Coronary artery (tissue), 2 donors: ENCODE measurements at places on chromosomes 6 and 20.
A peak's percentile ranks its signal among the peaks of the same experiment; 100 is the strongest.

DNA sequence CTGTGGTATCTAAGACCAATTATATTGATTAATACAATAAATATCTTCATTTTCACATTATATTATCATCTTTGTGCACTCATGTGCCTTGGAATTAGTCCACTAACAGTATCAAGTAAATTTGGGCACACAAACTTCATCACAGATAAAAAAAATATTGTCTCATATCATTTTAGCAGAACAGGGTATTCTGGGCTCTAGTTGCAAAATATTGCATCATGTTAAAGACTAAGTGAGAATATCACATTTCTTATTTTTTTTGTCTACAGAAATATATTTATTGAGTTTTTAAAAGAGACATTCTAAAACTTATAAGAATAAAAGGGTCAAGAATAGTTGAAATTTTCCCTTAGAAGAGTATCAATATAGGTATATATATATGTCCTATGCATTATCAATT lies 754.1 kb upstream of the MAN1A1 start:
- DNase-seq: no peak

GRCh38 chr20:1477896-1478490 lies 11.3 kb upstream of the NSFL1C start:
- DNase-seq: no peak

- DNase-seq: no peak
Observed at GRCh38 chr20:20084296-20084752, 32.0 kb downstream of the CFAP61 start.

DNA sequence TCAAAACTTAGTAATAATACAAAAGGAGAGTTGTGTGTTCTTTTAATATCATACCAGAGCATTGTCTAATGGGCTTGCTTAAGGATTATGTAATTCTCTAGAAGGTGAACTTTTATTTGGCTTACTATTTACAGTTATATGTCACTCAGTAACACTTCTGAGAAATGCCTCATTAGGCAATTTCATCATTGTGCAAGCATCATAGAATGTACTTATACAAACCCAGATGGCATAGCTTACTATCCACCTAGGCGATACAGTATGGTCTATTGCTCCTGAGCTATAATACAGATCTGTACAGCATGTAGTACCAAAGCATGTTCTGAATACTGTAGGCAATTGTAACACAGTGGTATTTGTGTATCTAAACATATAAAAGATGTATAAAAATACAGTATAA lies 340.1 kb downstream of the PHF3 start:
- no peak for DNase-seq

- DNase-seq: no peak
Observed at GRCh38 chr20:33668466-33669155, 1.9 kb downstream of the ACTL10 start.

DNA sequence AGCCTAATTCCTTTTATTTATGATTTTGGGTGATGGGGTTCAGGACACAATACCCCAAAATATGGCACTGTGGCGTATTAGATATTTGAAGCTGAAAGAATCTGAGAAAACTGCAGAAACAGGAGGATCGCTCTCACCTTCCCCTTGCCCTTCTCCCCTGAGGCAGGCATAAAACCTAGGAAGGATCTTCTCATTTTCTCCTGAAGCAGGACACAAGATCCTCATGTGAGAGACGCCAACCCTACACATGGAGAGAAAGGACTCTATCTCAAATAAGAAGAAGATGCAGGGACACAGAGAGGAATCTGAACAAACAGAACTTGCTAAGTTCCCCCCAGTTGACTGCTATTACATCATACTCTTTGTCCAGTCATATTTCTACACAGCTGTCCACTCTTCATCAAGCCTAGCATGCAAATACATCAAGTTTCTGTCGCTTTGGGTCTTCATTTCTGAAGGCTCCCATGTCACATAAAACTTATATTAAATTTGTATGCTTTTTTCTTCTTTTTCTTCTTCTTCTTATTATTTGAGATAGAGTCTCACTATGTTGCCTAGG lies 109.0 kb downstream of the DTNBP1 start:
- DNase-seq: no peak

GRCh38 chr6:16265351-16266341 lies 27.3 kb downstream of the GMPR start:
- DNase-seq: no peak

DNA sequence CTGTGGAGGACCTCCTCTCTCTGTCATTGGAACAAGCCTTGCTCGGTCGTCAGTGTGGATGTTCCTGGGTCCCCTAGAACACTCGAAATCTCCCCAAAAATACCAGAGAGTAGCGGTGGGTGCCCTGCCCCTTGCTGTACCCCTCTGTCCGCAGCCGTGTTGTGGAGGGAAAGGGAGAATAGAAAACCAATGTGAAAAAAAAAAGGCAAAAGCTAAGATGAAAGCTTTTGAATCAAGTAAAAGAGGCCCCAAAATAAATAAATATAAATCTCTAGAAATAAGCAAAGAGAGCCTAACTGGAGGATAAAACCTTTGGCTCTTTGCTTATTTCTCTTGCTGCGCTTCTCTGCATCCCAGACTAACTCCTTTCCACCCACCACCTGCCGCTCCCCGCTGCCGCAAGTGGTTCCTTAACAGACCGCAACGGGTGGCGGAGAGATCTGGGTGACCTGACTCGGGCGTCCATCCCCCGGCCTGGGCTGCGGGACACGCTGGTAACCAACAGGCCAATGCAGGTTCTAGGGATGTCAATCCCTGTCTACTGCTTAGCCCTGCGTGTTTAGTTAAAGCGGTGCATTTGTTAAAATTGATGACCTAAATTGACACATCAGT lies 110.0 kb downstream of the GPX5 start:
- no peak for DNase-seq

DNA sequence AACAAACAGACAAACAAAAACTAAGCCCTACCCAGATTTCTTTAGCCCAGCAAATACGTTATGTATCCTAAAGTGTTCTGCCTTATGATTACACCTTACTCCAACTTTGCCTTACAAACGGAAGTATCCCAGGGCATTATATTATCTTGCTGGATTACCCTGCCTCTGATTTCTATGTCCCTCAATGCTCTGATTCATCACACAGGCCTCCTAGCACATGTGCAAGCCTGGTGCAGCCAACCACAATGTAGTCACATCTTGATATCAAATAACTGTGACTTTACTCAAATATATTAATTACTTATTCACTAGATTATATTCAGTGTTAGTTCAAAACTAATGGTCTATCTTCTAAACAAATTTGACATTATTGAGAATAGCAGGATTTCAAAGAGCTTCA lies 598.6 kb downstream of the TBC1D32 start:
- DNase-seq: no peak

GRCh38 chr6:56689114-56689513 lies 46.4 kb upstream of the DST start:
- DNase-seq: no peak

DNA sequence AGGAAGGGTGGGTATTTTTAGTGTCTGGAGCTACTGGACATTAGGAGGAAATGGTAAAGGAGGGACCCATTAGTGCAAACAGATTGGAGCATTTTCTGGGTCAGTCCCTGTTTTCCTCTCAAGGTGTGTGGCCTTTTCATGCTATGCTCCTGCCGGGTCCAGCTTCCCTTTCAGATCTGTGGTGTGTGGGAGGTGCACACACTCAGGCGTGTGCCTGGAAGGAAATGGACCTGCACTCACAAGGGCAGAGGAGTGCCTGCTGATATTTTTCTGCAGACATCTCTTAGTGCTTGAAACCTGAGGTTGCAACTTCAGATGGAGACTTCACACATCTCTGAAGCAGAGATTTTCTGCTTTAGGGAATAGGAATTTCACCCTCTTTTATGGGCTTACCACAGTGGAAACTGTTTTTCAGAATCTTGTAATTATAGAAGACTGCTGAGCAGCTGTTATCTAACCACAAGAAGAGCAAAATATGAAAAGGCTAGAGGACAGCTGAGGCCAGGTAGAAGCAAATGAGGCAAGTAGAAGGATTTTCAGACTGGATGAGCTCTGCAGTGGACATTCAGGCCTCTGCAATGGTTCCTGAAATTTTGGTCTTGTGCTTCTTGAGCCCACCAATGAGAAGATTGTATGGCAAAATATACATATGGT lies 764.3 kb downstream of the QKI start:
- DNase-seq: no peak

GRCh38 chr20:25269833-25270170 lies 21.9 kb downstream of the PYGB start:
- peak; percentile 65 for DNase-seq

DNA sequence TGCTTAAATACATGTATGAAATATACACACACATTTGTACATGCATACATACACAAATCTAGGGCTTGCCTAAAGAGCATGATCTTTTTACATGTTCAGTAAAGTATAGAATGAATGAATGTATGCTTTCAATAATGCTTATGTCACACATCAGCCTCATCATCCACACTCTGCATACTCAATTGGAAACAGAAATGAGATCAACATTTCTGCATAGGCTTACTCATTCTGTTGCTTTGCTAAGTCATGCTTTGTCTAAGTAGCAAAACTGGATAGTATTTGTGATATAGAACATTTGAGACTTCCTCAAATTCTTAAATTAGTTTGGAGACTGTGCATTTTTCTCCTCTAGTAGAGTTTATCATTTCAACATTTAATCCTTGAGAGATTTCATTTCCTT lies 343.3 kb downstream of the ADGRB3 start:
- no peak for DNase-seq

DNA sequence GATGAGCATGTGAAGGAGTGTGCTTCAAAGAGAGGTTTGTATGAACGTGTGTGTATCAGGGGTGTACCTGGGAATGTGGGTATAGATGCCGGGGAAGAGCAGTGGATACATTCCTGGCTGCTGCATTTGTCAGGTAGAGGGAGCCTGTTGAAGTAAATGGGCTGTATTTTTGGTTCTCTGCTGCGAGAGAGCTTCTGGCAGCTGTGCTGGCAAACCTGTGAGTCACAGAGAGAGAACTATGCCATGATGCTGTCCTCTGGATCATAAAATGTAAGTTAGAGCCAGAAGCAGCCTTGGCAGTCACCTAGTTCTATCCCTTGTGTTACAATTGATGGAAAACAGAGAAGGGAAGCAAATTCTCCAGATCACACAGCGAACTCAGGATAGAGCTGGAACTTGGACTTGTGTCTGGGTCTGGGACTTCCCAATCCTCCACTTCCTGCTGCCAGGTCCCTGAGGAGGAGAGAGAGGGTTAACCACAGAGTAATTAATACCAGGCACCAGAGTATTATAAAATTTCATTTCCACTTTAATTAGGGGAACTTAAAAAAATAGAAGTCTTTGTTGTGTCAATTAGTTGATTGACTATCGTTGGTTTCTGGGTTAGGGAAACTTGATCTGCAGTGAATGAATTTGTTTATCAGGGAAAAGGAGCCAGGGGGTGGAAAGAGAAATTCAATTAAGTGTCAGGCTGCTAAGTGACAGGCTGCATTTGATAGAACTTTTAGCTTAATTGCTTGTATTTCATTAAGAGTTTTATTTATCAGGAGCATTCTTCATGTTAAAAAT lies 41.1 kb upstream of the GTSF1L start:
- DNase-seq: no peak

- DNase-seq: no peak
Observed at GRCh38 chr6:106453756-106454367, 93.3 kb downstream of the CRYBG1 start.

DNA sequence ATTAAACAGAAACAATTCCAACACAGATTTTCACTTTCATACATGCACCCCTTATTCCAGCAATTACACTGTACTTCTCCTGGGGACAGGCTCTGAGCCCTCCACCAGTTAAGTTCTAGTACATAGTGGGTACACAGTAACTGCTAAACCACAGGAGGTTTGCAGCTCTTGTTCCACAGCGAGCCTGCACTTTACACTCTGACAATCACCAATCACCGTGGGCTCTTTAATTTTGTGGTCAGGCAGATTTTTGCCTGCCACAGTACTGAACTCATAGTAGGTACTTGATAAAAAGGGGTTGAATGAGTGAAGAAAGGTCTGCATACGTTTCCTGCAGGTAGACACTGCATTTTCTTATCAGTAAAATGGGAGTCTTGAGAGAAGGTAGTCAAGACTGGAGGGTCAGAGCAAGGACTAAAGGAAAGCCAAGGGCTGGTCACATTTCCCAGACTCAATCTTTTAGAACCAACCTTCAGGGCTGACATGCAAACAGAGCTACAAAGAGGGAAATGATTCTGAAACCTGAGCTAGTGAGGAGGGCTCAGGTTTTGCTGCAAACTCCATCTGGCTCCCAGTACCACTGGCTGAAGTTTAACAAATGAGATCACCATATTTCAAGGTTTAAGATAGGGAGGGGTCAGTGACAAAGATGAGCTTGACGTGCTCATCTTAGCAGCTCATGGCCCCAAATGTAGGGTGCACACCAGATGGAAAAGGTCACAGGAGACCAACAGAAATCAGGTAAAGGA lies 404.6 kb downstream of the BTBD9 start:
- no peak for DNase-seq

GRCh38 chr6:157126183-157127098 lies 196.9 kb downstream of the TMEM242 start:
- DNase-seq: peak; percentile 11

DNA sequence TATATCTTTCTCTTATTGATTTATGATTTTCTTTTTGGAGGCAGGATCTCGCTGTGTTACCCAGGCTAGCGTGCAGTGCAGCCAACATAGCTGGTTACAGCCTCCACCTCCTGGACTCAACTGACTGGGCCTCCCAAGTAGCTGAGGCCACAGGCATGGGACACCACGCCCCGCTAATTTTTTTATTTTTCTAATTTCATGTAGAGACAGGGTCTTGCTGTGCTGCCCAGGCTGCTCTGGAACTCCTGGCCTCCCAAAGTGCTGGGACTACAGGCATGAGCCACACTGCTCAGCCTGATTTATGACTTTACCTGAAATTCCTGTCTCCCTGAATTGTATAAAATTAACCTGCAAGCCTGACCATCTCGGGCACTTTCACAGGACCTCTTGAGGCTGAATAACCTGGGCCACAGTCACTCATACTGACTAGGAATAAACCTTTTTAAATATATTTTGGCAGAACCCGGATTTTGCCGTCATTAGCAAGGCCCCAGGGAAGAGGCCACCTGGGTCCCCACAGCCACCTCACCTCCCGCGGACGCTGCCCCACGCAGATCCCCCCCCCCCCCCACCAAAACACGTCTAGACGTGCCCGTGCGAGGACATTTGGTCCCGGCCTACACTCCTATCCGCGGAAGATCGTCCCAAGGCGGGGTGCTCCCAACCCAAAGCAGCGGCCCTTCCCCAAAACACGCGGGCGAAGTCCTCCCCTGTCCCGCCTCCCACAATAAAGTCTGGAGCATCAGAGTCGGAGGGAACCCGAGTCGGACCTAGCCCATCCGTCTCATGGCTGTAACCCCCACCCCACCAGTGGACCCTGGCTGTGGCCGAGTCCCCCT lies 902 bp downstream of the ZNF337 start:
- no peak for DNase-seq

- DNase-seq: no peak
Observed at GRCh38 chr20:10551732-10552724, 116.9 kb downstream of the SLX4IP start.

DNA sequence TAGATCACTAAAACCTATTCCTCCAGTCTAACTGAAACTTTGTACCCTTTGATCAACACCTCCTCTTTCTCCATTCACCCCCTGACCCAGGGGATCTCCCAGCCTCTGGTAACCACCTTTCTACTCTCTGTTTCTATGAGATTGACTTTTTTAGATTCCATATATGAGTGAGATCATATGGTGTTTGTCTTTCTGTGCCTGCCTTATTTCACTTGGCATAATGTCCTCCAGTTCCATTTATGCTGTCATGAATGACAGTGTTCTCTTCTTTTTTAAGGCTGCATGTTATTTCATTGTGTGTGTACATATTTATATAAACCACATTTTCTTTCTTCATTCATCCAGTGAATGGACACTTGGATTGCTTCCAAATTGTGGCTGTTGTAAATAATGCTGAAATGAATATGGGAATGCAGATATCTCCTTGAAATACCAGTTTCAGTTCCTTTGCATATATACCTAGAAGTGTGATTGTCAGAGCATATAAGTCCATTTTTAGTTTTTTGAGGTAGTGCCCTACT lies 57.7 kb downstream of the DHX35 start:
- no peak for DNase-seq
